ENCODE measurements at places on chromosomes 16 and 17. TPM values are rescaled to one million over a fixed set of nuclear protein-coding genes. Genes with fewer than 3 reads are reported as not detected.

The PLD6 gene
- 4.5 TPM for polyA plus RNA-seq

The C17orf78 gene
- 0.30 TPM for polyA plus RNA-seq

The SLC6A2 gene
- 0.08 TPM for polyA plus RNA-seq

The RCVRN gene
- polyA plus RNA-seq, result not detected

The FZD2 gene
- polyA plus RNA-seq, result 25.8 TPM

The RNF135 gene
- polyA plus RNA-seq, result 20.1 TPM

The MAPT gene
- polyA plus RNA-seq, result 7.1 TPM

The TBC1D3K gene
- polyA plus RNA-seq, result 1.1 TPM

The ENPP7 gene
- polyA plus RNA-seq, result 4.7 TPM

The CDYL2 gene
- 8.3 TPM for polyA plus RNA-seq

The TAC4 gene
- polyA plus RNA-seq, result 0.67 TPM

The TSNAXIP1 gene
- 7.8 TPM for polyA plus RNA-seq

The RNU2-1 gene
- not detected for polyA plus RNA-seq

The SLC13A2 gene
- polyA plus RNA-seq, result 15.2 TPM

The WNT3 gene
- polyA plus RNA-seq, result 1.7 TPM

The CX3CL1 gene
- 23.5 TPM for polyA plus RNA-seq

The TSPAN10 gene
- 4.0 TPM for polyA plus RNA-seq

The NECAB2 gene
- 2.6 TPM for polyA plus RNA-seq

The ADAMTS18 gene
- 3.3 TPM for polyA plus RNA-seq

The EPX gene
- 0.90 TPM for polyA plus RNA-seq

The WDR59 gene
- 109 TPM for polyA plus RNA-seq

The TPPP3 gene
- 42.7 TPM for polyA plus RNA-seq

The MRTFB gene
- 47.4 TPM for polyA plus RNA-seq

The SDR42E2 gene
- polyA plus RNA-seq, result 0.22 TPM

The BAIAP3 gene
- polyA plus RNA-seq, result 4.6 TPM

The DUSP3 gene
- 58.5 TPM for polyA plus RNA-seq

The OR1A1 gene
- 0.08 TPM for polyA plus RNA-seq

The GAS2L2 gene
- polyA plus RNA-seq, result 0.08 TPM

The ZACN gene
- polyA plus RNA-seq, result 14.2 TPM

The ASIC2 gene
- polyA plus RNA-seq, result 2.5 TPM

The C17orf100 gene
- 8.7 TPM for polyA plus RNA-seq

The ORC6 gene
- polyA plus RNA-seq, result 45.2 TPM

The HCRT gene
- not detected for polyA plus RNA-seq

The POLR3K gene
- polyA plus RNA-seq, result 14.3 TPM

The GSDMA gene
- 2.9 TPM for polyA plus RNA-seq

The TBX2 gene
- polyA plus RNA-seq, result 55.9 TPM
